ENCODE measurements at places on chromosomes 2 and 18.

- DNase-seq, result no peak
Observed at GRCh38 chr2:184734338-184734737, 136.0 kb downstream of the ZNF804A start.

DNA sequence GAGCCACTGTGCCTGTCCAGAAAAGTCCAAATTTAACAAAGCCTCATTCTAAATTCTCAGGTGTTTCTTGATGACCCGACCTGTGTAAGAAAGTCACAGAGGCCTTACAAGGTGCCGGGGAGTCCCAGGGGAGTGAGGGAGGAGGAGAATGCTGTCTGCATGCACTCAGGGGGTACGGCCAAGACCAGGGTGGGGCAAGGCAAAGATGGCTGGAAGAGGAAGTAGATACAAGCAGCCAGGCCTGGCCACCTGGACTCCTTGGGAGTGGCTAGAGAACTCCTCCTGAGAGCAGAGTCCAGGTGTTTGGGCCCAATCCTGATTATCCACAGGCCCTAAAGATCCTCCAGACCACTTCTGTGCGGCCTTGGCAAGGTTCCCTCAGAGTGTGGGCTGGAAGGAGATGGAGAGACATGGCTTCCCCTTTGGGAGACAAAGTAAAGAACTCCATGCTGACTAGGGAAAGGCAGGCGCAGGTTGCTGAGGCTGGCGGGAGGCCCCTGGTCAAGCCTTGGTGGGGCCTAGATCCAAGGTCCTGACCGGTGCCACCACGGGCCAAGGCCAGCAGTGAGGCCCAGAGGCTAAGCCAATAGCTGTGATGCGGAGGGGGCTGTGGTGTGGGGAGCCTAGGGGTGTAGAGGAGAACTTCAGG, 74.7 kb downstream of the COPS8 start:
- no peak for DNase-seq

DNA sequence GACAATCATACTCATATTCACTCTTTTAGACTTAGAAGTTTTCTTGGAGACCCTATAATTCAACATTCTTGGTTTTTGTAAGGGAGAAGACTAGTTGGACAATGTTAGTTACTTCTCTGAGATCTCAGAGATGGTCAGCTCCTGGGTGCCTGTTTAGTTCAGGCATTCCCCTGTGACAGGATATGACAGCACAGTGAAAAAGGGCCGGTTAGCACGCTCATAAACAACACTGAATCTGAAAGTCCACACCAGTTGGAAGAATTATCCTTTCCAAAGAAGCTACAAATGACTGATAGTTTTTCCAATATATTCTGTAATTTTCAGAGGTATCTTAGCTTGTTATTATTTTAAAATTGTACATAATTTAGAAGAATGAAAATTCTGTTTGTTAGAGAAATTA, 75.7 kb downstream of the ADAM23 start:
- no peak for DNase-seq

GRCh38 chr2:144234542-144234871, 285.4 kb downstream of the ZEB2 start:
- DNase-seq, result no peak

- DNase-seq, result no peak
Observed at GRCh38 chr18:68498185-68498584, 216.7 kb downstream of the TMX3 start.

DNA sequence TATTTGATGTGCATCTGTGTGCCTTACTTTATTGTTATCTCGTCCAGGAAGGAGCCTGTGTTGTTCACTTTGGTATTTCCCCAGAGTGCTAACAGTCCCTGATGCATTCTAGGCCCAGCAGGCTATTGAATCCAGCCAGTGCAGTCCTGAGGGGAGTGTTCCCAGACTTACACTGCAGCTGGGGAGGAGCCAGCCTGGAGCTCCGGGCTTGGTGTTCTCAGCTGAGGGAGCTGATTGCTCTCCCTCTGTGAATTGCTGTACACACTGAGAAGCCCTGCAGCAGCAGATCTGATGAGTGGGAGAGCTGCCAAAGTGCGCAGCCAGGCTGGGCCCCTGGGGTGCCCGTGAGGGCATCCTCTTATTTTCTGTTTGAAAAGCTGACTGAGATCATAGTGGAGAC, 159.2 kb downstream of the GALNT3 start:
- DNase-seq, result no peak

GRCh38 chr18:57428221-57429150, 6.7 kb upstream of the ONECUT2 start:
- DNase-seq, result no peak

DNA sequence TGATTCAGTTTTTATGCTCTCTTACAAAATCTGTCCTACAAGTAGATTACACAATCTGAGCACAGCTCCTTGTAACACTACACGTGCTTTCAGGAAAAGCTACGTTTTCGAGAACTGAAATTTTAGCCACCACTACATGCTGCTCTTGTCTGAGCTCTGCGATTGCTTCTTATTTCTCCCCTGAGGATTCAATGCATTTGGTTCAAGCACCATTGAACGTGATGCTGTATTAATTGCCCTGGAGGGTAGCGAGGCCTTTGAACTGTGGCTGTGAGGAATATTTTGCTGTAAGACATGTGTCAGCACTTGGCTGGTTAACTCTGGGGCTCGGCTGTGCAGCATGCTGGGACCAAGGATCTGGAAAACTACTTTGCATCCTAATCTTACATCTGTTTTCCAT, 405.8 kb downstream of the EPHA4 start:
- no peak for DNase-seq

GRCh38 chr2:10647441-10647840, 42.3 kb downstream of the NOL10 start:
- DNase-seq, result no peak

DNA sequence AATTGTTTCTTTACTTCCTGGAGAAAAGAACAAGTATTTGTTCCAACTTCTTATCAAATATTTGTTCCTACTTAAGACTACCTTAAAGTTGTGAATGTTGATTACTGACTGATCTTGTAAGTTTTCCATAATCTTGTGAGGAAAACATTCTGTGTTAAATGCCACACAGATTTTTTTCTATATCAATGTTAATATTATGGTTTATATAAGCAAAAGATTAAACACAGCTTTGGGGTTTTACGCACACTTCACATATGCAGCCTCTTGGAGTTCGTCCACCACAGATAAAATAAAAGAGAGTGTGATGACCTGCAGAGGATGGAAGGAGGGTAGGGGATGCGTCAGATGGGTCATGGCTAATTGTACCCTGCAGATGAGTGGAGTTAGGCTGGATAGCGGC, 780.0 kb upstream of the SALL3 start:
- DNase-seq, result no peak

All from activated CD4-positive, alpha-beta T cell treated with anti-CD3 and anti-CD28 coated beads, Interleukin-2, amount 50 U/mL, for 24 hours (primary cell).